ENCODE measurements at places on chromosomes 11 and 22.

DNA sequence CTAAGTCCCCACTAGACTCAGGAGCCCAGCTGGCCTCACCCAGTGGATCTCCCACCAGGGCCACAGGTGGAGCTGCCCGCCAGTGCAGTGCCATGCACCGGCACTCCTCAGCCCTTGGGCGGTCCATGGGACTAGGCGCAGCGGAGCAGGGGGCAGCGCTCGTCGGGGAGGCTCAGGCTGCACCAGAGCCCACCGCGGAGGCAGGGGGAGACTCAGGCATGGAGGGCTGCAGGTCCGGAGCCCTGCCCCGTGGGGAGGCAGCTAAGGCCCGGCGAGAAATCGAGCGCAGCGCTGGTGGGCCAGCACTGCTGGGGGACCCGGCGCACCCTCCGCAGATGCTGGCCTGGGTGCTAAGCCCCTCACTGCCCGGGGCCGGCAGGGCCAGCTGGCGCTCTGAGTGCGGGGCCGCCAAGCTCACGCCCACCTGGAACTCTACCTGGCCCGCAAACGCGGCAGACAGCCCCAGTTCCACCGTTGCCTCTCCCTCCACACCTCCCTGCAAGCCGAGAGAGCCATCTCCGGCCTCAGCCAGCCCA, 1275.2 kb upstream of the CNTN5 start:
- no peak for DNase-seq

- no peak for DNase-seq
Measured at GRCh38 chr11:46281371-46281831, 3.9 kb downstream of the CREB3L1 start.

GRCh38 chr22:44398856-44399837, 86.4 kb upstream of the SHISAL1 start:
- no peak for DNase-seq

GRCh38 chr22:45238957-45239680, 1.6 kb downstream of the KIAA0930 start:
- no peak for DNase-seq

GRCh38 chr11:36214976-36215692, 74.1 kb downstream of the COMMD9 start:
- DNase-seq: no peak

DNA sequence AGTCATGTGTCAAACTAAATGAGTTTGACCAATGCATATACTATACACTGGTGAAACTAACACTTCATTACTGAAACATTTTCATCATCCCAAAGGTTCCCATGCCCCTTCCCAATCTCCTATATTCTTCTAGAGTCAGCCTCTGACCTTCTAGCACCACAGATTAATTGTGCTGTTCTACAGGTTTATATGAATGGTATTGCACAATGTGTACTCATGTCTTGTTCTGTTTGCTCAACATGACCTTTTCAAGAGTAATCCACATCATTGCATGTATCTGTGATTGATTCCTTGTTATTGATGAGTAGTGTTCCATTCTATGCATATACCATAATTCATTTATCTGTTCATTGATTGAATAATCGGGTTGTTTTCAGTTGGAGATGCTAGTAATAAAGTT, 7.5 kb upstream of the OR8G1 start:
- DNase-seq: no peak

GRCh38 chr11:63791495-63792167, 21.6 kb upstream of the SPINDOC start:
- DNase-seq: no peak

Measured in activated CD4-positive, alpha-beta memory T cell treated with anti-CD3 and anti-CD28 coated beads, Interleukin-2, amount 10 ng/mL, durations not matched to agents 7 days and 5 days (primary cell).